ENCODE measurements at places on chromosomes 2 and 18. TPM values are rescaled to one million over a fixed set of nuclear protein-coding genes. Genes with fewer than 3 reads are reported as not detected.
A peak's percentile ranks its signal among the peaks of the same experiment; 100 is the strongest.

GRCh38 chr2:95389245-95390119 is 13.0 kb upstream of the FAHD2A start:
- no peak overlapping the region for H3K4me3 ChIP-seq
- H3K4me1 ChIP-seq, result no peaks in the 10 kb centered on the region
- H3K27ac ChIP-seq, result no peak overlapping the region
- peak; percentile 78 for DNase-seq

GRCh38 chr2:8061219-8061618 is 620.6 kb upstream of the ID2 start:
- no peak overlapping the region for H3K4me3 ChIP-seq
- H3K27ac ChIP-seq, result no peak overlapping the region
- DNase-seq, result no peak
- H3K36me3 ChIP-seq, result no peaks in the 10 kb centered on the region

SPATA3 gene
- not detected for total RNA-seq

NRBP1 gene
- 82.0 TPM for total RNA-seq

DNA sequence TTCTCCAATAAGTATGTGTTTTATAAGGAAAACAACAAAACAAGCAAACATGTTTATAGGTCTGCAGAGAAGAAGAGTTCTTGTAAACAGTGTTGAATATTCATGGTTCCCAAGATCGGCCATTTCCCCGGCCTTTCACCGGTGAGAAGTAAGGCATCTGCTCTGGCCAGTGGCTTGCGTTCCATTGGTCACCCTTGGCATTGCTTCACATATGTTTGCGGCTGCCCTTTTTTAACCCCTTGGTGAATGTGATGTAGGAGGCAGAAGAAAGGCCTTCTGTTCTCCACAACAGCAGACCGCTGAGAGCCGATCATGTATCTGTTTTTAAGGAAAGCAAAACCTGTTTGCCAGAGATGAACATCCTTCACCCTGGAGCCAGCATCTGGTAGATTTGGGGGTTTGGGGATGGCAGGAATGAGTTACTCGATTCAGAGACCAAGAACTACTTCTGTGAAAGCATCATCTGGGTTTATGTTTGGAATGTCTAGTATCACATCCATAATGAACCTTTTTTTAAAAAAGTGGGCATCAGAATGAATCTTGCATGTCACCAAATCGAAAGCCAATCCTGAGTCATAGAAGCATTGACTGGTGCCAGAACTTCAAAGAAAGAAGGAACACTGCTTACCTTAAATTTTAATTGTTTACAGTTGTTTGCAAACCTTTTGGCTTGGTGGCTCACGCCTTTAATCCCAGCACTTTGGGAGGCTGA is 112.3 kb downstream of the AGAP1 start:
- H3K4me3 ChIP-seq, result no peak overlapping the region
- no peak overlapping the region for H3K27ac ChIP-seq
- peaks cover 8% of the 10 kb centered on the region for H3K4me1 ChIP-seq
- H3K27me3 ChIP-seq, result no peaks in the 10 kb centered on the region
- no peak for DNase-seq

DNA sequence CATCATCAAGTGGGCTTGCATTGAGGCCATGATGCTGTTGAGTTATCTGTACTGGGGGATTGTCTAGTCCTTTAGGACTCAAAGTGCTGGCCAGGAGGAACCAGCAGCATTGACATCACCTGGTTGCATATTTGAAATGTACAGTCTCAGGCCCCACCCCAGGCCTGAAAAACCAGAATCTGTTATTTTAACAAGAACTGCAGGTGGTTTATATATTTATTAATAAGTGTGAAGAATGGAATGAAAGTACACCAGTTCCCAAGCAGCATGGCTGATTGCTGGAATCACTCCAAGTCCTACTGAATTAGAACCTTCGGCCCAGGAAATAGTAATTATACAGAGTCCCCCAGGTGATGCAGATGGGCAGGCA is 2.8 kb downstream of the IL1F10 start:
- no peaks in the 10 kb centered on the region for H3K36me3 ChIP-seq
- H3K27ac ChIP-seq, result no peak overlapping the region
- H3K27me3 ChIP-seq, result no peaks in the 10 kb centered on the region

REG3A gene
- not detected for total RNA-seq

DNA sequence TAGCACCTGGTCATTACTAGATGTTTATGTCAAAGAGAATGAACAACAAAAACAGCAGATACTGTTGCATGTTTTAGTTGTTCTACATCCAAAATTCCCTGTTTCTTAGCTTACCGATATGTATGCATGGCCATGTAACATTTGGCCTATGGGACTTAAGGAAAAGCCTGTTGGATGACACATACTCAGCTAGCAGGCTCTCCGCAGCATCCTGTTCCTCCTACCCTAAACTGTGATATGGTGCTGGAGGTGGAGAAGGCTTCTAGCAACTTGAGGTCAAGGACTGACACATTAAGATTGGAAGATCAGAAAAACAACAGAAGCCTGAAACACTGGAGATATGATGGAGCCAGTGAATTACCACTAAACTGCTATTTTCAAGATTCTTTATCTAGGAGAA is 537.8 kb downstream of the LRRTM4 start:
- H3K4me1 ChIP-seq, result no peaks in the 10 kb centered on the region
- no peaks in the 10 kb centered on the region for H3K36me3 ChIP-seq
- H3K4me3 ChIP-seq, result no peak overlapping the region
- no peaks in the 10 kb centered on the region for H3K27me3 ChIP-seq

- peaks cover 18% of the 10 kb centered on the region for H3K4me1 ChIP-seq
- H3K4me3 ChIP-seq, result peak within 1 kb of the TSS; percentile 48
- H3K36me3 ChIP-seq, result no peaks in the 10 kb centered on the region
- peak within 1 kb of the TSS; percentile 79 for H3K27ac ChIP-seq
- DNase-seq, result no peak
- H3K27me3 ChIP-seq, result no peaks in the 10 kb centered on the region
Observed at GRCh38 chr2:137964066-137964858, at the start of gene HNMT. TSS of gene HNMT (plus strand) at chr2:137964473. CDS start at chr2:137964492, 19 bp downstream.

DNA sequence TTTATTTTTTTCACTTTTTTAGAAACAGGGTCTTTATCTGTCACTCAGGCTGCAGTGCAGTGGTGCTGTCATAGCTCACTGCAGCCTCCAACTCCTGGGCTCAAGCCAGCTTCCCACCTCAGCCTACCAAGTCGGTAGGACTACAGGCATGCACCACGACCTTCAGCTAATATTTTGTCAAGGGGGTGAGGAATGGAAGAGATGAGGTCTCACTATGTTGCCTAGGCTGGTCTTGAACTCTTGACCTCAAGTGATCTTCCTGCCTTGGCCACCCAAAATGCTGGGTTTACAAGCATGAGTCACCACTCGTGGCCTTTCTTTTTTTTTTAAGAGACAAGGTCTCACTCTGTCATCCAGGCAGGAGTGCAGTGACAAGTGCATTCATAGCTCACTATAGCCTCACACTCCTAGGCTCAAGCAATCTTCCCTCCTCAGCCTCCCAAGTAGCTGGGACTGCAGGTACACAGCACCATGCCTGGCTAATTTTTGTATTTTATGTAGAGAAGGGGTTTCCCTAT is 13.4 kb downstream of the PPP1R7 start:
- peak; percentile 3 for DNase-seq
- peaks cover 68% of the 10 kb centered on the region for H3K36me3 ChIP-seq
- peaks cover 16% of the 10 kb centered on the region for H3K4me1 ChIP-seq

GRCh38 chr2:109239720-109240119 is 110.7 kb downstream of the SH3RF3 start:
- no peak overlapping the region for H3K4me3 ChIP-seq
- H3K27ac ChIP-seq, result no peak overlapping the region
- no peaks in the 10 kb centered on the region for H3K36me3 ChIP-seq
- DNase-seq, result no peak
- H3K4me1 ChIP-seq, result peaks cover 16% of the 10 kb centered on the region

GRCh38 chr2:45987856-45988255 is 309.4 kb upstream of the EPAS1 start:
- peaks cover 46% of the 10 kb centered on the region for H3K4me1 ChIP-seq
- DNase-seq, result no peak
- no peak overlapping the region for H3K4me3 ChIP-seq
- no peak overlapping the region for H3K27ac ChIP-seq
- H3K36me3 ChIP-seq, result peaks cover 56% of the 10 kb centered on the region

All from spleen (tissue), 13 donors.